ENCODE measurements at places on chromosomes 4 and X.
A peak's percentile ranks its signal among the peaks of the same experiment; 100 is the strongest.

- DNase-seq = peak; percentile 6
Measured at GRCh38 chrX:149248073-149248625, 257.0 kb downstream of the IDS start.

DNA sequence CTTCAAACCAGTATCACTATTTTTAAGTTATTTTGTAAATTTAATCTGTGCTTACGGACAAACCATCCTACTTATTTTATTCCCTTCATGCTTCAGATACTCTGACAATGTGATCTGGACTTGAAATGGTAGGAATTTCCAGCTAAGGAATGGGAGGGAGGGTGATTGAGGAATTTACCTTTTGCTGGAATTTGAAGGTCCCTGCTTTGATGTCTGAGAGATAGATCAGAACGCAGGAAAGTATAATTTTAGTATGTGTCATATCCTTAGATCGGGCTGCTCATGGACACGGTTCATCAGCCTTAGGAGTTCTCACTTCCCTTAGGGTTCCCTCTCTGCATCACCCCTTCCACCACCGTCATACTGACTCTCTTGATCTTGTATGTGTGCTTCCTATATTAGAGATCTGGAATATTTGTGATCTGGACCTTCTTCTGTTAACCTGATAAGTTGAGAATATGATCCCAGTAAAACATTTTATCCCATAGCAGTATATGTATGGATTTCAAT lies 16.8 kb downstream of the OCRL start:
- DNase-seq = no peak

GRCh38 chr4:36243355-36244256 lies 708 bp downstream of the ARAP2 start:
- DNase-seq = peak; percentile 99

- DNase-seq = peak; percentile 88
Measured at GRCh38 chr4:158821228-158821971, 52.6 kb downstream of the FNIP2 start.

GRCh38 chr4:147955827-147956558 lies 224.1 kb downstream of the ARHGAP10 start:
- no peak for DNase-seq

DNA sequence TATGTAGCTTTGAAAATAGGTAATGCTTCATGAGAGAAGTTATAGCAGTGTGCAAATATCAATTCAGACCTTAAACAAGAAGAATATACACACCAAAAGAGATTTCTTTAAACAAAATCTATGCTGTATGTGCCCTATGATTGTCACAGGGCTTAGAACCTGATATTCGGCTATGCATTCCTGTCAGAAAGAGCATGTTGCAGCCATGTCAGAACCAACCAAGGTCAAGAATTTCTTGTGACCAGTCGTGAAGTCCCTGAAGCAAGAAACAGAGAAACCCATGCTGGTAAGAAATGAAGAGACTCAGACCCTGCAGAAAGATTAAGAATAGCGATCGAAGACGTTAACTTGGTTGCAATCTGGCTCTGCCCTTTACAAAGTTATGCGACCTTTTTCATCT lies 210.3 kb upstream of the SPIN4 start:
- DNase-seq = no peak

DNA sequence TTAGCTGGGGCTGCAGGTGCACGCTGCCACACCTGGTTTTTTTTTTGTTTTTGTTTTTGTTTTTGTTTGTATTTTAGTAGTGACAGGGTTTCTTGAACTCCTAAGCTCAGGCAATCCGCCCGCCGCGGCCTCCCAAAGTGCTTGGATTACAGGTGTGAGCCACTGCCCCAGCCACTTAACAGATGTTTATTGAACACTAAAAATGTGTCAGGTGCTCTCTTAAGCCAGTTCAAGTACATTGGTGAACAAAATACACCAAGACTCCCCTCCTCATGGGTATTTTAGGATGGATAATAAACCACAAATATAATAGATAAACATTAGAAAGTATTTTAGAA lies 69.9 kb downstream of the TRAPPC11 start:
- no peak for DNase-seq

- DNase-seq = no peak
Measured at GRCh38 chrX:23478056-23478455, 143.4 kb downstream of the PTCHD1 start.

GRCh38 chr4:87882321-87882720 lies 49.6 kb downstream of the MEPE start:
- DNase-seq = no peak

- no peak for DNase-seq
Measured at GRCh38 chrX:13520351-13520750, 49.0 kb upstream of the EGFL6 start.

DNA sequence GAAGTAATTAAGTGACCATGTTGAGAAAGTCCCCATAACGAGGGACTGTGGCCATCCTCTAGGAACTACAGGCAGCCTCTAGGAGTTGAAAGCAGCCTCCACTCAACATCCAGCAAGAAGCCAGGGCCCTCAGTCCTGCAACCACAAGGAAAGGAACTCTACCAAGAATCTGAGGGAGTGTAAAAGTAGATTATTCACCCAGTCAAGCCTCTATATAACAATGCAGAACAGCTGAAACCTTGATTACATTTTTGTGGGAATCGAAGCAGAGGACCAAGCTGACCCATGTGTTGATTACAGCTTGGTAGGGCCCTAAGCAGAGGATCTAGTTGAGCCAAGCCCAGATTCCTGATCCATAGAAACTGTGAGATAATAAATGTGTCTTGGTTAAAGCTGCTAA lies 17.1 kb downstream of the RPS6KA6 start:
- no peak for DNase-seq

- no peak for DNase-seq
Measured at GRCh38 chr4:16852644-16853043, 45.8 kb downstream of the LDB2 start.

- DNase-seq = no peak
Measured at GRCh38 chr4:96326846-96327245, 487.0 kb downstream of the PDHA2 start.

DNA sequence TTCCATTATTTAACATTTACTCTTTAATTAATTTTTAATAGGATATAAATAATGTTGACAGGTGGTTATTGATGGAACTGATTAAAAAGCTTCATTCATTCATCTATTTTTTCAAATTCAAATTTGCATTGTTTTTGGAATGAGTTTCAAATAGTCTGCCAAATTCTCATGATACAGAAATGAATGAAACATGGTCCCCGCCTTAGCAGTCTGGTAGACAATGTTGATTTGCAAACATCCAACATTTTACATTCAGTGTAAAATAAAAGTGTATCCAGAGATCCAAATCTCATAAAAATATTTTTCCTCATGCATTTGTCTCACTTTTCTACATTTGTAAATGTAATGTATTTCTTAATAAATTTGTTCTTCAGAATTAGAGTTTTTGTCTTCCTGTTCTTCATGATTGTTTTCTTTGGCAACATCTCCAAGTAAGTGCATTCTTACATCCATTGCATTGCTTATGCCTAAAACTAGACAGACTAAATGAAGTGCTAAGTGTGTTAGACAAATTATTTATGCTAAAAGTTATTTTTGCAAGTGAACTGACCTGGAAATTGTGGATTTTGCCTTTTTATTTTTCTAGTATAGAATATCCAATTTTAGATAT lies 142.3 kb downstream of the PCDH18 start:
- DNase-seq = no peak

GRCh38 chr4:139085141-139085540 lies 69.6 kb downstream of the NOCT start:
- DNase-seq = peak; percentile 27

DNA sequence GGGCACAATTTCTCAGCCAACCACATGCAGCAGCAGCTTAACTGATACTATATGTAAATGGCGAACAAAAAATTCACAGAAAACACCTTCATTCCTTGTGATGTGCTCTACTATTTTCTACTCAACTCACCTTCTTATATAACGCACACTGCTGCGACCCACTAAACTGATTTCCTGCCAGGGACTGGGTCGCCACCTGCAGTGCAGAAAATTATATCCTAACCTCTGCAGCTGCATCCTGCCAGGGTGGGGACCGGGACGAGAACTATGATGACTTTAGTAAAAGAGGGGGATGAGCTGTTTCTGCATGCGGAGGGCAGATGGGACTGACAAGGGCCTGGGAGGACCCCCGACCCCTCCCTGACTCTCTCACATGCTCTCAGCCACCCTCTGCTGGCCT lies 27.4 kb downstream of the ABLIM2 start:
- DNase-seq = no peak

DNA sequence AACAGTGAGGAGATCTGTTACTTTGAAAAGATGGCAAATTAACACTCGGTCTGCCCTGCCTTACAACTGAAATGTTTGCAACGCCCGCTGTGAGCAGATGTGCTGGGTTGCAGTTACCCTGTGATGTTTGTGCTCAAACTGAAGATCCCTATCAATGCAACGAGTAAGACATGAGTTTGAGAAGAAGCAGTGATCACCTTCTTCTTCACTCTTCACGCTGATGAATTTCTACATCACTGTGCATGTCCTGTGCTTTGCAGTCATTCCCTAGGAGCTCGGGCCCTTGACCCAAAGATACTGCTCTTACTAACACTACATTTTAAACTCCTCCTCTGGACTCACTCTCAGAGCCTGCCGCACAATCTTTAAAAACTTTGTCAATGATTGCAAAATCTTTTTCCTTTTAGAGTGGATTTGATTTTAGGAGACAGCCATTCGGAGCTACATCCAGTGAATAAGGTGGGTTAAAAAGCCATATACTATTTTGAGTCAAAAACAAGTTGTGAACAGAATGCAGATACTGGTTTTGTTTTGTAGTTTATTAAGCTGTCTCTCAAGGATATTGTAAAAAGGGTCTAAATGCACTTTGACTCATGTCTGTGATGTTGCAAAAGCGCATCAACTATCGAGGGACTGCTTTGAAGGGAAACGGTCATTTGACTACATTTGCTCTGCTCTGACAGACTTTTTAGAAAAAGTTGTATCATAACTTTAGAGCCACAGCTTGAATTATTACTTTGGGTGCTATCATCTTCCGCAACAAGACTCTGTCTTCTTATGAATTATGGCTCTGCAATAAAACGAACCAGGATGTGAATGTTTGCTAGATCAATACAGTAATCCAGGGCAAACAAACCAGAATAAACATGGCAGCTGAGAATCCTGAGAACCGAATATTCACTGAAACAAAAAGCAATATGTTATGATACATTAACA lies 5.7 kb upstream of the RHOH start:
- DNase-seq = no peak

GRCh38 chr4:173990869-173991210 lies 292.6 kb downstream of the FBXO8 start:
- no peak for DNase-seq

DNA sequence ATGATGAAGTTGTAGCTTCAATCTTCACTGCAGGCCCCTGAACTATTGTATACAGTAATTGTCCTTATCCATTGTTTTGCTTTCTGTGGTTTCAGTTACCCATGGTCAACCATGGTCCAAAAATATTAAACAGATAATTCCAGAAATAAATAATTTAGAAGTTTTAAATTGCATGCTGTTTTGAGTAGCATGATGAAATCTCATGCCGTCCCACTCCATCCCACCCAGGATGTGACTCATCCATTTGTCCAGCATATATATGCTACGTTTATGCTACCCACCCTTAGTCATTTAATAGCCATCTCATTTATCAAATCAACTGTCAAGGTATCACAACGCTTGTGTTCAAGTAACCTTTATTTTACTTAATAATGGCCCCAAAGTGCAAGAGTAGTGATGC lies 34.5 kb downstream of the IQCM start:
- DNase-seq = no peak

DNA sequence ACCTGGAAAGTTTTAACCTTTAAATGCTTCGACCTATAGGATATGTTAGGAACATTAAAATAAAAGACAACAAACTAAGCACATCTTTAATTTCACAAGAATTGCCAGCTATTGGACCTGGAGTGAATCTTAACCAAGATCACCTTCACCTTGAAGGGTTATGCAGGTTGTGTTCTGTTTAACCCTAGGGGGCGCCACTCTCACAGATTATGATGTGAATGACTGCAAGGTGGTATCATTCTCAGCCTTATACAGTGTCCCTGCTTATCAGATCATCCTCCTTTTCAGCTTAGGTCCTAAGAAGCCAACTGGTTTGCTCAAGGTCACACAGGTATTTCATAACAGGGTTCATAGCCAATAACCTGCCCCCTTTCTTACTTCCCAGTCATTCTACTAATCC lies 23.5 kb downstream of the INTS6L start:
- peak; percentile 30 for DNase-seq

DNA sequence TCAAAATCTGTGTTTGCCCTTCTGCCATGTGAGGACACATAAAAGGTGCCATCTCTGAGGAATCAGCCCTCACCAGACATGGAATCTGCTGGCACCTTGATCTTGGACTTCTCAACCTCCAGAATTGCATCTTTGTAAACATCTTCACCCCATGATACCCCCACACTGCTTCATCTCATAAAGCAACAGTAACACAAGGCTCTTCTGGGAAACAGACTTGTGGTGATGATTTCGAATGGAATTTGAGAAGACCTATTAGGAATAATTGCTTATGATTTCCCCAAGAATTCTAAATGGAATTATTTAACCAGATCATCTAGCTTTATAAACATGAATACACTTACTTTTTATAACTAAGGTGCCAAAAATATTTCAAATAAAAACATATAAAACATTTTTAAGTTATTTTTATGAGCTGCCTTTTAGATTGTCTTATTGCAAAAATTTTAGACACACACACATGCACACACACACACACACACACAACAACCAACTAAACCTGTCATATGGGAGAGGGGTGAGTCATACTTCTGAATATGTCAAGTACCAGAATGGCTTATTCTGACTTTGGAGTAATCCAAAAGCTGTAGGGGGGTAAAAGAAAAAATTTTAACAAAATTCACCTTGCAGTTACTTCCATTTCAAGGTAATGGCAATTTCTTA lies 82.0 kb downstream of the USP46 start:
- DNase-seq = no peak

DNA sequence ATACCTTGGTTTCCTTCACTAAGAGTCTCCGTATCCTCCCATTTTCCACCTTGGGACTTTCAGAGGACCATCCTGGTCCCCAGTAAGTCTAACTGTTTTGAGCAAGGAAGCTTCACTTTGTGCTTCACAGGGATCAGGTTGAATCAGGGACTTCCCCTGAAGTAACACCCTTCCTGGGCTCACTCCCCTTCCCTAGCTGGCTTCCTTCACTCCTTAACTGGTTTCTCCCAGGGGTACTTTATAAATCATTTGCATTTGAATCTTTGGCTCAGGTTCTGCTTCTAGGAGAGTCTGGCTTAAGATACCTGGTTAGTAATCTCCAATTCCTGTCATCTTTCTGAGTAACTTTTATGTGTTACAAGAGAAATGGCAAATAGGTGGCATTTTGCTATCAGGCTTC lies 24.5 kb upstream of the GRIA2 start:
- DNase-seq = no peak

- no peak for DNase-seq
Measured at GRCh38 chr4:152634110-152634760, 45.6 kb downstream of the TMEM154 start.

DNA sequence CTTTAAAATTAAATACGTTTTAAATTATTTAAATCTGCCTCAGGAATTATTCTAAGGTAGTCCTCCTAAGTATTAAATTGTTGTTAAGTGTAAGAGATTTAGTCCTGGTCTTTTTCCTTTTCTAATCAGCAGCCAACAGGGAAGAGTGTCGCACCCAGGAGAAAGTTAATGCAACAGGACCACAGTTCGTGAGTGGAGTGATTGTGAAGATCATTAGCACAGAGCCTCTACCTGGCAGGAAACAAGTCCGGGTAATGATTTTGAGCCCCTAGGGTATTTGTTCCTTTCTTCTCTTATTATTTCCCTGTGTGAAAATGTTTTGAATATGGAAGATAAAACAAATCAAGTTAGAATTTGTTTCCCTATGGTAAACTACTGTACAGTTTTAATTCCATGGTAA lies 13.4 kb downstream of the LARP7 start:
- no peak for DNase-seq

All from suppressor macrophage treated with lipopolysaccharide for 1 hour (primary cell).